ENCODE measurements at places on chromosomes 5 and 9.

DNA sequence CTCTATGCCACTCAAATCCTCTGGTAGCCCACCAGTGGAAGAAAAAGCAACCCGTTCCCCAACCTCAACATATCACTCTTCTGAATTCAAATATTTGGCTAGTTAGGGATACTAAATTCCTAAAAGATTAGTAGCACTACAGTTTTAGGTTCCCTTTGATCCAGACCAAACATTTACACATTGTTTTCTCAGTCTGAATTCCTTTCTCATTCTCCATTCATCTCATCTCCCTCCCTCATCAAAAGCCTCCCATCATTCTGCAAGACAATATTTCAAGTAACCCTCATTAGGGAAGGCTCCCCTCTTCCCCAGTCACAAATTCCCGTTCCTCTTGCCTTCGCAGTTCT, 26.3 kb downstream of the ADAM19 start:
- DNase-seq: no peak

DNA sequence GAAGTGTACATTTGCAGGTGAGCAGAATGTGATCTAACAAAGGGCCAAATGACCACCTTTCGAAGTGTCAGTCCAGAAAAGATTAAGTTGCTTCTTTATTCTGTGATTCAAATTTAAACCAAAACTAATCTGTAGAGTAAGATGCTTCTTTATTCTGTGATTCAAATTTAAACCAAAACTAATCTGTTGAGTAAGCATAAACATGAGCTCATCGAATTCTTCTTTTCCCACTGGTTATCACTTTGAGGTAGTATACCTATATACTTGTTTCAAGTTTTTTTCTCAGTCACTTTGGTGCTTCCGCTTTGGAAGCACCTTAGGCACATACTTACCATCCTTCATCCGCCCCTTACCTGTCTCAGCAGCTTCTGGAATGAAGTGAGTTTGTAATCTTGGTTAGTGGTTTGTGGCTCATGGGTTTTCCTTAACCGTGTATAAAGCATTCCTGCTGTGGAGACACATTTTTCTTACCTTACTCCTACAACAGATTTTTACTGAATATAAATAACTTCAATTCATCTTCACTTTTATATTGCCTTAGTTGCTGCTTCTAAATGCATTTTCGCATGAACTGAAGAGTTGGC, 40.7 kb upstream of the CTXN3 start:
- no peak for DNase-seq

GRCh38 chr5:128844354-128844923, 120.8 kb upstream of the SLC27A6 start:
- no peak for DNase-seq

DNA sequence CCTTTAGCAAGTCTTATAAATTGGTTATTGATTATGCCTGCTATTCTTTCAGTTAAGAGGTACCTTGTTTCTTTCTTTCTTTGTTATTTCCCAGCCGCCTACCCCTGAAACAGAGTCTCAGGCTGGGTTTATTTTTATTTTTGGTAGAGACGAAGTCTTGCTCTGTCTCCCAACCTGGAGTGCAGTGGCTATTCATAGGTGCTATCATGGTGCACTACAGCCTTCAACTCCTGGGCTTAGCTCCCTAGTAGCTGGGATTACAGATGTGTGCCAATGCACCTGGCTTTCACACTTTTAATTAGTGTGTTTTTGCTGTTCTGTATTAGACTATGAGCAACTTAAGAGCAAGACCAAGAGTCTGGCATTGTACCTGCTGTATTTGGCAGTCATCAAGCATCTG, 14.2 kb downstream of the MAML1 start:
- DNase-seq: no peak

DNA sequence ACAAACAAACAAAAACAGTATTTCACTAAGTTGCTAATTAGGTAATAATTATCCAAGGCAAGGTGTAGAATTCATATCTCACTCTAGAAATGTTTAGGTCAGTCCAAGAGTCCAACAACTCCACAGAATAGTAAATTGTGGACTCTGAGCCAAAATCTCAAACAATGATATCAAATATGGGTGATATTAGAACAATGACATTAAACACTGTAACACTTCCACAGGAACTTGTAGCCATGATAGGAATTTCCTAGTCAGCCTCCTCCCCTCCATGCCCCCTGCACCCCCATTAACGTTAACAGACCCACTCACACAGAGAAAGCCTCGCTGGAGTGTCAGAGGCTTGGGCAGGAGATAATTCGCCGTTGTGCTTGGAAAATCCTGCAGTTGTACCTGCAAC, 305.0 kb upstream of the PIK3R1 start:
- DNase-seq: no peak

GRCh38 chr5:60196385-60197113, 303.0 kb upstream of the PDE4D start:
- DNase-seq: peak; percentile 61

GRCh38 chr5:15064396-15064795, 192.8 kb upstream of the ANKH start:
- DNase-seq: no peak

- DNase-seq: peak; percentile 73
Observed at GRCh38 chr5:138754699-138755057, 1.5 kb downstream of the CTNNA1 start.

DNA sequence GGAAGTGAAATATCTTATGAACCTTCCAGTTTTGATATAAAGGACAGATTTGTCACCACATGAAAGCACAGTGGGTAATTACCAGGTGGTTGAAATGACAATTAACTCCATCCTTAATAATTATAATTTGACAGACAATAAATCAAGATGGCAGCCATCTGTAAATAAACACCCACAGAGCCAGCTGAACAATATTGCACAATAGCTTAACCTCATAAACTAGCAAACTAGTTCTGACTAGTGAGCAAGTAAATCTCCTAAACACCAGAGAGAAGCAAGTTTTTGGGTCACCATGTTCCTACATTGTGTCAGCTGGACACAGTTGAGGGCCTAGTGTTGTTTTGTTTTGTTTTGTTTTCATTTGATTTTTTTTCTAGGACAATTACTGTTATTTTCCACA, 577.4 kb downstream of the ACTL7B start:
- no peak for DNase-seq

DNA sequence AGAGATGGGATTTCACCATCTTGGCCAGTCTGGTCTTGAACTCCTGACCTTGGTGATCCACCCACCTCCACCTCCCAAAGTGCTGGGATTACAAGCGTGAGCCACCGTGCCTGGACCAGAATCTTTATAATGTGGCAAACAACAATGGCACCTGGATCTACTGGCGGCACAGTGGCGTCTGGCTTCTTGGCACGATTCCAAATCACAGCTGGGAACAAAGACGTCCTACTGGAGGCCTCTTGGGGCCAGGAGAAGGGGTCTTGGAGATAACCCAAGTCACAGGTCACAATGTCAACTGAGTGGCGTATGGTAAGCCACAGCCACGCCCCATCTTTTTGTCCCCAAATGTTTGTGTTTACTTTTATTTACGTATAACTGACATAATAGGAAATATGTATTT, 77.8 kb upstream of the RAPGEF1 start:
- DNase-seq: no peak

DNA sequence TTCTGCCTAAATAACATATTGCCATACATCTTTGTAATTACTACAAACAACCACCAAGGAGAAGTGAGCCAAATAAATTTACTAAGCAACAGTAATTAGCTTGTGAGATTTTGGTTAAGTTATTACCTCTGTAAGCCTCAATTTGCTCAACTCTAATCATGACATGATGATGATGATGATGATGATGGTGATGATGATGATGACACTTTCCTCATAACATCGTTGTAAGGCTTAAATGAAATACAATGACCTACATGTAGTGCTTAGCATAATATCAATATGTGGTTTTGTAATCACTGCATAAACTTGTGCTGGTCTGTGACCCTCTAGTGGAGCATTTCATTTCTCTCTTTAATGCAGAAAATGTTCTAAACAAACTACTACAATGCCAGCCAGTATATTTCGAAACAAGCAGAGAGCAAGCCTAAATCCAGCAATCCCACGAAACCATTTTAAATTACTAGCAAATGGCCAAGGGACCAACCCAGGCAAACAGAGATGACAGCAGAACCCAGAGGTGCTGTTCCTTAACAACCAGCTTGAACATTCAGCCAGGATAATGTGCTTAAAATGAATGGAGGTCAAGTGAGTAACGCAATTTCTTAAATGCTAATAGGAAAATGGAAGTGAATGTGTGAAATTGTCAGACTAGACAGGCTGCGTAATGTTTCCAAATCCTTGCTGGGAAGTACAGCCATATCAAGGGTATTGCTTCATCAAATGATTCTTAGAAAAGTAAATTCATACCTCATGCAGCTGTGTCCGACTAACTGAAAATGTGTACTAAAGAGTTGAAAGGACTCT, 281.9 kb upstream of the PUM3 start:
- no peak for DNase-seq

DNA sequence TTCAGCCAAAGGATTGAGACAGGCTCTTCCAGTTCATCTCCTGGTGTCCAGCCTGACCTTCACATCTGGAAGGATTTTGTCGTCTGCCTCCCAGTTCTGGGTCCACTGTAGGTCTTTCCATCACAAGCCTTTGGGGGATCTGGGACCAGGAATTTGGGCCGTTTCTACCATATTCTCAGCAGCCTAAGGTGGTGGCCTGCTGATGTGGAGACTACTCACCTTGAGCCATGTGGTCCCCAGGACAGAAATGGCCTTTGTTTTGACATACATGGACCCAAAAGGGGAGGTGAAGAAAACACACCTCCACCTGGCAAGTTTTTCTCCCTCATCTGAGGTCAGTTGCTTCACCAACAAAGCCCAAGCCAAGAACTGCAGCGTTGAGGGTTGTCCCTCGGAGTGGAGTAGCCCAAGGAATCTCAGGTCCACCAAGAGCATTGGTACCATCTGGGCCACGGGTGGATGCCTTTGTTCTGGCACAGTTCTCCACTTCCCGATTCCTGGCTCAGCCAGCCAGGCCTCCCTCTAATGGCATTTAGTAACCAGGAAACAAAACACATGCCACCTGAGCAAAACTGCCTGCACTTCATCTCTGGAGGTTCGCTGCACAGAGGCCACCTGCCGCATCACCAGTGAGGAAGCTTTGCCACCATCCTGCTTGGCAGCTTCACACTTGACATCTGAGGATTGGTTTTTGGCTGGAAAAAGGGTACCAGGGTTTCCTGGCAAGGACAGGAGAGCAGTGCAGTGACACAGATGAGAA, 24.7 kb downstream of the AMBP start:
- DNase-seq: peak; percentile 61
